Activated CD4-positive, alpha-beta T cell treated with anti-CD3 and anti-CD28 coated beads, Interleukin-2, amount 50 U/mL, for 48 hours (primary cell): ENCODE measurements at places on chromosomes 16 and 17.
A peak's percentile ranks its signal among the peaks of the same experiment; 100 is the strongest.

DNA sequence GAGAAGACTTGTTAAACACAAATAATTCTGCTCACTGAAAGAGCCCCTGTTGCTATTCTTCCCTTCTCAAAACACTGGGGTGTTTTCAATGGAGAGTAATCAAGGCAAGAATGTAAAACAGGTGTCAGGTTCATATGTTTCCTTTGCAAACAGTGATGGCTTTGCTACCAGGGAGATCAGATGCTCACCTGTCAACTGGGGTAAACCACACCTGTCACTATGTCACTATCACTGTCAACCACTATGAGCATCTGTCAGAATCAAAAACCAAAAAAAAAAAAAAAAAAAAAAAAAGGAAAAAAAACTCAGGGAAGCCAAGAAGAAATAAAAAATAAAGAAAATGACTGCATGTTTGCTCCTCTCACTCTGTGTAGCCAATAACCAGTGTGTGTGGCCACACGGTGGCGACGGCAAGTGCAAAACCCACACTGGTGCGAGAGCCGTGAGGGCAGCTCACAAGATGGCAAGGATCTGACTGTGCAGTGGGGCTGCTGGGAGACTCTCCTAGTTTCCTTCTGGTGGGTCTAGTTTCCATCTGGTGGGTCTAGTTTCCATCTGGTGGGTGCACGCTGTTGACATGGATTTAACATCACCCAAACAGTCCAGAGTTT lies 22.7 kb downstream of the USP22 start:
- no peak for DNase-seq

DNA sequence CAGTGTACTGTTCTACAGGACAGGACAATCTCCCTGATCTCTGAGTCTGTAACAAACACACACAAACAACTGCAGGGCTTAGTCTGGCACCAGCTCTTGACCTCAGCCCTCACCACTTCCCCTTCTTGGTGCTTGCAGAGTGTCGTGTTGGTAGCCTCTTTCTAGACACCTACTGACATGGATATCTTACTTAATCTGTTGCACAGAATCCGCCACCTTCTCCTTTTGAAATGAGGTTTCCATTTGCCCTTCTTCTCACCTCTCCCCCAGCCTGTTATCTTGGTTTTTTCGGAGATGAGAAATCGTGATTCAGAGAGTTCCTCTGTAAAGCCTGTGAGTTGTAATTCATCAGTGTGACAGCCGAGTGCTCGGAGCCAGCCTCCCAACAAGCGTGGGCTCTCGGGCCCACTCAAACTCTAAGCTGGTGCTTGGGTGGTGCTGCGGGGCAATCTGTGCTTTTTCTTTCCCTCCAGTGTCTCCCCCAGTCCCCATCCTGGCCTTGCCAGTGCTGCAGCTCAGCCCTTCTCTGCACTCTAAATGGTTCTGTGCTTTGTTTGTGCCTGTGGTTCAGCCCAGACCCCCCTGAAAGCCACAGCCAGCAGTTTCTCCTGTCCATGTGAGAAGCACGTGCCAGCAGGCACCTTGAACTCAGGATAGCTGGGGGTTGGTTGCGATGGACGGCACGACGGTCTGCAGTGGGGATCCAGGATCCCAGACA lies 28.1 kb downstream of the KIAA0513 start:
- DNase-seq = peak; percentile 73

DNA sequence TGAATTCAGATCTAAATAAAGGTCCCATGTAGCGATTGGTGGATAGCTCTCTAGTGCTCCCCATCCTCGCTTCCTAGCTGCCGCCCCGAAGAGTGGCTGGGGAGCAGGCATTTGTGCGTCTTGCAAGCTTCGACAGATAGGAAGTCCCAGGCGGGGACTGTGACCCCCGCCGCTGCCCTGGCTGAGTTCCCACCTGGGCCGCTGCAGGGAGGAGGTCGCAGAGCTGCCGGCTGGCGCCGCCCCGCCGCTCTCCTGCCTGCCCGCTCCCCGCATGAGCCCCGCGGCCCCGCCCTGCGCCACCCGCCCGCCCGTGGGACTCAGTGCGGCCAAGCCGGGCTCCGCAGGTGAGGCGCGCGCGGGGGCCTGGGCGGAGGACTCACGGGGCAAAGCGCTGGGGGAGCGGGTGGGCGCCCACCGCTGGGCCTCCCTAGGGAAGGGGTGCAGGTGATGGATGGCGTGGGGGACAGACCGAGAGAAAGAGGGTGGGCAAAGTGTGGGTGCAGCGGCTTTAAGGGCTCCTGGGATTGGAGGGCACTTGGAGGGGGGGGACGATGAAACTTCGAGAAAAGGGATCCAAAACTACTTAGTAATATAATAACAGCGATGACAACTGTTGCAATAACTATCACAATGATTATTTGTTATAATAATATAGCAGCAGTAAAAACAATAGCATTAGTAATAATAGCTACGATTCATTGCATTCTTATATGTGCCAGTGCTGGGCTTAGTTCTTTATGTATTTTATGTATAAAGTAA lies at the start of gene OTOA:
TSS of gene OTOA (plus strand) at position 80 of the 759 bp plus-strand sequence. CDS start 14,547 bp downstream, outside the sequence.
- peak; percentile 19 for DNase-seq

DNA sequence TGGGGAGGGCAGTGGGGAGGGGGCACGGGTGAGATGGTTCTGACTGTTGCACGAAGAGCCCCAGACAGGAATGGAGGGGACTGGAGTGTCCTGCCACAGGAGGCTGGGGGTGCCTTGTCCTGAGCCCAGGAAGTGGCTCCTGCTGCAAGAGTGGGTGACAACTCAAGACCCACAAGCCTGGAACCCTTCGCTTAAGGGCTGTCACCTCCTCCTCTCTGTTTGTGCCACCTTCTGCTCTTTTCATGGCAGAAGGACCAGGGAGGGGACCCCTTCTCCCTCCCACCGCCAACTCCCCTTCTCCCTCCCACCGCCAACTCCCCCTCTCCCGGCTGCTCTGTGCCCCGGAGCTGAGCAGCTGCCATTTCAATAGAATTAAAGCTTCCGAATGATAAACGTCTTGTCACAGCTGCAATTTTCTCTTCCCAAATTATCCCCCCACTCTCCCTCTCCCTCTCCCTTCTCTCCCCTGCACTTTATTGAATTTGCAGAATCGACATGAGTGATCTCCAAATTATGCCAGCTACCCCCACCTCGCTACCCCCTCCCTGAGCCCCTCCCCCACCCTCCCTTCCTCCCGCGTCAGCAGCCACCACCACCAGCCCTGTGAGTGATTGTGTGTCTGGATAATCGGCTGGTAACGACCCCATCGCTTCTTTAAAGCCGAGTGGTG lies 13.7 kb downstream of the GJD3 start:
- DNase-seq = no peak

DNA sequence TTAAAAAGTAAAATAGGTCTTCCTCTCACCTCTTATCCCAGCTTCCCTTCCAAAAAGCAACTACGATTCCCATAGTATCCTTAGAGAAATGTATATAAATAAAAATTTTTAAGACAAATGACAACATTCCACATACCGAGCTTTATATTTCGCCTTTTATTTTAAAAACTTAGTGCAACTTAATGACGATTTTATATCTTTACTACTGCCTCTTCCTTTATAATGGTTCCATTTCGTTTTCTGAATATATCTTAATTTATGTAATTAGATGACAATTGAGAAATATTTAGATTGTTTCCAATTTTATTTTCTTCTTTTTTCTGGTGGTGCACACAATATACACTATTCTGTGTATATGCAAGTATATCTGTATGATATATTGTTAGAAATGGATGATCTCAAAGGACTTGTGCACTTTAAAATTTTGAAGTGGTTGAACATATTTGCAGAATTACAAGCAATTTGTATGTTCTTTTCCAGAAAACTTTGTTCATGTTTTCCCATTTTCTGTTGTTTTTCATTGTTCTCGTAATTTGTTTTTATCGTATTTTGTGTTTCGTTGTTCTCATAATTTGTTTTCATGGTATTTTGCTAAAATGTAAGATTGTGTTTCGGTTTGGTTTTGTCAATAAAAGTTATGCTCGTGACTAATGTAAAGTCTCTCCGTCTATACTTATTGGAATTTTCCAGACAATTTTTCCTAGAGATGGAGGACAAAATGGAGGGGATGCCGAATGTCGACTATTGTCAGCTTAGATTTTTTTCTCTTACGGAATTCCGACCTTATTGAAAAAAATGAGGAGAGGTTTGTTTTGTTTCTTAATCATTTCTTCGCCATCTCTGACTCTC lies 20.4 kb upstream of the HOXB13 start:
- DNase-seq = no peak

DNA sequence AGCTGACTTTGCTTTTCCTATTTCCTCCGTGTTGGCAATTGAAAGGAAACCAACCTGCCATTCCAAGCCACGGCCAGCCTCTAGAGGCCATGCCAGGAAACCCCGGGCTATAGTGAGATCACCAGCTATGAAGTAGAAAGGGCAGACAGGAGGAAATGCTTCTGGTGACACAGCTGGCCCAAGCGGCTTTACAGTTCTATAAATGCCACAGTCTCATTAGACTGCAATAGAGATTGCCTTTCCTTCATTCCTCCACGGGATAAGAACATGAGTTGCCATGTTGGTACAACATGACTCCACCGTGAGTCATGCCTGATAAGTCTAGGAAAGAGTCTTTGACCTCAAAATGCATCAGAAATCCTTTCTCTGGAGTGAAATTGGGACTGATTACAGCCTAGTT lies 384.9 kb downstream of the GRIN2A start:
- no peak for DNase-seq

DNA sequence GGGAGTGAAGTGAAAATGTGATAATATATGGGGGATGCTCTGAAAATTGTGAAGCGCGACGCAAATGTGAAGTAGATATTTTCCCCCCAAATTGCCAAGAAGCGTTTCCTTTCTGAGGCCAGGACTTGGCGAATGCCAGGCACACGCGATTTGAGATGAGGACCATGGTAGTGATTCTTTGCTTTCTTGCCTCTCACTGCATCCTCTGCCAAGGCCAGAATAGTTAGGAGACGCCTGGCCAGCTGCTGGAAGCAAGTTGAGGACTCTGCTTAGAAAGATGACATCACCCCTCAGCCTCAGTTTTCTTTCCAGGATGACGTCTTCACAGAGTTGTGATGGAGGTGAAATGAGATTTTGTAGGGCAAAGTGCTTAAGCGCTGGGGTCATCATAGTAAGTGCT lies 25.9 kb downstream of the PIPOX start:
- no peak for DNase-seq

- no peak for DNase-seq
These were observed 1.8 kb upstream of the HAPSTR1 start for GRCh38 chr16:9089660-9090059.

DNA sequence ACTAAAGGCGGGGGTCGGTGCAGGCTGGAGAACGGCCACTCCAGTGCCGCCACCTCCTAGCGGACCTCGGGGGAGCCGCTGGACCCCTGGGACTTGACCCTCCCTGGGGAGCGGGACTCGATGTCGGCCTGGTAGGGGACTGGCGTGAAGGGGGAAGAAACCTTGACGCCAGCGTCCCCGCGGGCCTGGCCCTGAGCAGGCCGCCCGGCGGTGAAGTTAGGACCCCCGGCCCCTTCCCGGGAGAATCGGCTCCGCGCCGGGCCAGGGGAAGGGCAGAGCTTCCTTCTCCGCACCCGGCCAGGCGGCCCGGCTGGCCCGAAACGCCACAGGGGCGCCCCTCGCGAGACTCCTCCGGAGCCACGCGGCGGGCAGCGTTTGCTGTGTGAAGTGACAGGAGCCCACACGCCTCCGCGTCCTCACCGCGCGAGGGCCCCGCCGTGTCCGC lies 389 bp downstream of the DUS1L start:
- no peak for DNase-seq

DNA sequence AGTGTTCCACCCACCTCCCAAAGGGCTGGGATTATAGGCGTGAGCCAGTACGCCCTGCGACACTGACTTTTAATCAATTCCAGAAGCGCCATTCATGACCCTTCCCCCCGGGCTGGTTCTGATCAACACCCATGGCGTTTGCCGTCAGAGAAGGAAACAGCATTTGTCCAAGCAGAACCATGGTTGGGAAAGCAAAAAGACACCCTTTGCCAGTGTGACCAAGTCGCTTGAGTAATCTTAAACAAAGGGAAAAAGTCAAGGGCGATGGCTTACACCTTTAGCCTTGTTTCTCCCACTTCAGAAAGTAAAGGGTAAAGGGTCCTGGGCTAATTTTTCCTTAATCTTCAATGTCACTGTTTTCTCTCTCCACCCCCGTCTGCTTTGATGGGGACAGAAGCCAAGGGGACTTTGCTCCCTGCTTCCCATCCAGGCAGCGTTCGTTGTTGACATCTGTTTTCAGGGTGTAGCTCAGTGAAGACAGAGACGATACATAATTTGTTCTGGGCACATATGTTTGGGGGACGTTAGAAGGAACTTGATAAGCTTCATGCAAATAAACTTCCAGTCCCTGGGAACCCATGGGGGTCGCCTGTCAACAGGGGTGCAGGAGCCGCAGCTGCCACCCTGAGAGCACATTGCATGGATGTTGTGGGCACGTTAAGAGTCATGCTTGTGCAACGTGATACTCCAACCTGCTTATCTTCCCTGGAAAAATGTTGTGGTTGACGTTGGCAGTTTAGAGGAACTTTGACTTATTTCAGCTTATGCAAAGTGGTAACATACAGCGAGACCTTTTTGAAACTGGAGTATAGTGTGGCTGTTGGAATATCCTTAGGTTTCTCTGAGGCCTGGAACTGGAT lies 50.6 kb upstream of the TANGO6 start:
- no peak for DNase-seq

GRCh38 chr17:52209507-52209906 lies 51.0 kb upstream of the CA10 start:
- DNase-seq = no peak

GRCh38 chr17:59431601-59432000 lies 100.1 kb downstream of the YPEL2 start:
- no peak for DNase-seq

DNA sequence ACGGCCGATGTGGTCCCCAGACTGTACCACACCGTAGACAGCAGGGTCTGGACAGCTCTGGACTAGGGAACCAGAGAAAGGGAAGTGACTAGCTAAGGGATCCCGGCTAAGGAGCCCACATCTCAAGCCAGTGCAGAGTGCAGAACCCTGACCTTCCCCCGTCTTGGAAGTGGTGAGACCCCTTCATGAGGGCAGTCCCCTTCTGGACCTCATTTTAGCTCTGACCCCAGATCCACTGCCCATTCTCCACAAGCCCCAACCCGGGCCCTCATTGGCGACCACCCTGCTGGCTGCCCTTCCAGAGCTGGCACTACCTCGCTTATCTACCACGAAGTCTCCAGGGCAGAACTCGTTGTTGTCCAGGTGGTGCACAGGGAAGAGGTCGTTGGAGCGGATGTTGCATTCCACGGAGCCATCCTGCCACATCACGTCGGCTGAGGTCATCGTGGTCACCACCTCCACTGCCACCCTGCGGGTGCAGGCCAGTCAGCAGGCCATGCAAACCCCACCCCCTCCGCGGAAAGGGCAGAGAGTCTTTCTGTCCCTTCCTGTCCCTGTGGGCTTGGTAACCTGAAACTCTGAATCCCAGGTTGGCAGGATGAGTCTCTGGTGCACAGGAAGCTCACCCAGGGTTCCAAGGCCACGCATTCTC lies 14.2 kb downstream of the SPHK1 start:
- no peak for DNase-seq

DNA sequence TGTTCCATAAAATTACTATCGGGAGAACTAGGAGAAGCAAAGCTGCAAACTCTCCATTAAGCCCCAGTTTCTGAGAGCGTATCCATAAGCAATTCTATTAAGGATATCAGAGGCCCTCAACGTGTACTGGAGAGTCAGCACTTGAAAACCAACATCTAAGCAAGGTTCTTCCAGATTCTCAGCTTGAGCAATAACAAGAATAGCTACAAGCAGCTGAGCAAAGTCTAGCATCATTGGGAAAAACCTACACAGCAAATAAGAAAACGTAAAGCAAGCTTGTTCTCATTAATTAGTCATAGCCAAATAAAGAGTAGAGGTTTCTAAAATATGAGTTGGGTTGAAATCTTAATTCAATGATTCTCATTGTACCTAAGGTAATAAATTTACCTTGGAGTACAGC lies 26.9 kb upstream of the COX10 start:
- no peak for DNase-seq
